ENCODE measurements at places on chromosomes 6 and 20.

GRCh38 chr20:48921883-48922820 lies 641 bp downstream of the ARFGEF2 start:
- DNase-seq, result peak; percentile 52

DNA sequence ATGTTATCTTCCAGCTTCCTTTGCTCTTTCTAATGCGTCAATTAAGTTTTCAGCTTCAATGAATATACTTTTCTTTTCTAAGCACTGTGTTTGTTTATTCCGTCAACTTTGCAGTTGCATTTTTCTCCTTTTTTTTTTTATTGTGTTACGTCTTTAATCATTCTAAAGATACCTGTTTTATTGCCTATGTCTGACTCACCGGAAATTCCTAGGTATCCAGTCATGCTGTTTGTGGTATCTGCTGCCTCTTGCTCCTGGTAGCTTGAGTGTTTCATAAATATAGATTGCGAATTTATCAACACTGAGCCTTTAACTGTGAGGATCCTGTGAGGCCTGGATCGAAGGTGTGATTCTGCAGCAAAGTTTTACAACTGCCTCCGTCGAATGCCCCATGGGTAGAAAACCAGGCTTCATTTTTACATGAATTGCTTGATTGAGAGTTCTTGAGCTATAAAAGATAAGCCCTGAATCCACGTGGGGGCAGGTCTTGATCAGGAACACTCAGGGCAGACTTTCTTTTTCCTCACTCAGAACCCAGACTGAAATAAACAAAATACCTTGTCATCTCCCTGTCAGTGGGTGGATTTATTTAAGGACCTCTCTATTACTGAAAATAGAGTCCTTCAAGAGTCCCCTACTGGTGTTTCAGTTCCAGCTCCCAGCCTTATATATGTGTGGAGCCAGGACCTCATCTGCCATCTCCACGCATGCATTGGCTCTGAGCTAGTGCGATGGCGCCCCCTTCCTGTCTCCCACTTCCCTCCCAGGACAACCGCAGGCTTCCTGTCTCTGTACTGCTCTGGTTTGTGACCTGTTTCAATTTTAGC lies 60.1 kb upstream of the LRRC1 start:
- peak; percentile 79 for DNase-seq

GRCh38 chr20:3734111-3734843 lies 1.8 kb downstream of the HSPA12B start:
- DNase-seq, result no peak

GRCh38 chr6:93391965-93392364 lies 27.4 kb downstream of the EPHA7 start:
- no peak for DNase-seq

GRCh38 chr6:145948328-145948727 lies 15.8 kb downstream of the SHPRH start:
- DNase-seq, result peak; percentile 34

DNA sequence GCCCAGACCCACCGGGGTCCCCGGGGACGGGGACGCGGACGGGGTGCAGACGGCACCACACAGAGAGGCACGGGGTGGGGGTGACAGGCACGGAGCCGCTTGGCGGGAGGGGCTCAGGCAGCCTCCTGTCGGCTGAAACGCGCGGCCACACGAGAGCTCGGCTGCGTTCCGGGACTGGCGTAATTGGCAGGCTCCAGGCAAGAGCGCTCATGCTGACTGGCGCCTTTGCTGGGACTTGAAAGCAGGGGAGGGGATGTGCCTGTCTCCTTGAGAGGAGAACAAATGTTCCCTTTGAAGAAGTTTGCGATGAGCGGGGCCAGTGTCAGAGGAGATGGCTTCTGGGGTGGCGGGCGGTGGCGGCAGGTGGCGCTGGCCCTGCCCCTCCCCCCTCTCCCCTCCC lies 25.8 kb downstream of the BHLHE23 start:
- peak; percentile 6 for DNase-seq

GRCh38 chr6:33622456-33623431 lies 1.6 kb downstream of the ITPR3 start:
- no peak for DNase-seq

DNA sequence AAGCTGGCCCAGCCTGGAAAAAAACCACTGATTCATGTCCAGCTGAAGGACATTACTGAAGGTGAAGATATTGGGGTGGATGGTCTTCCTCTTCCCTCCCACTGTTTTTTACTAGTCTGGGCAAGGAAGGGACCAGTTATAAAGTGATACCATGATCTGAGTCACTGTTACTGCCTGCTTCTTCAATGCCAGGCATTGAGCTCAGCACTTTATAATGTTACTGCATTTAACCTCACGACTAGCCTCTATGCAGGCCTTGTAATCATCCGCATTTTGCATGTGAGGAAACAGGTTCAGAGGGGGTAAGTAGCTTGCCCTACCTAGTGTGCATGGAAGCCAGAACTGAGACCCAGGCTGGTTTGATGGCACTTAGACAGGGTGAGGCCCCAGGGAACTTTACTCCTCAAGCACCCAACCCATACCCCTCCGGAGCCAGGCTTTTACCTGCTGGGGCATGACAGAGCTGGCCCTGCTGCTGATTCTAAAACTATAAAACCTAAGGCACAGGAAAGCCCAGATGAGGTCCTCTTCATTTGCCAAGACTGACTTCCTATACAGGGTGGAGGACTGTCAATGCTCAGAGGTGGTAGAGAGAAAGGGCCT lies 11.0 kb upstream of the KCNK5 start:
- no peak for DNase-seq

DNA sequence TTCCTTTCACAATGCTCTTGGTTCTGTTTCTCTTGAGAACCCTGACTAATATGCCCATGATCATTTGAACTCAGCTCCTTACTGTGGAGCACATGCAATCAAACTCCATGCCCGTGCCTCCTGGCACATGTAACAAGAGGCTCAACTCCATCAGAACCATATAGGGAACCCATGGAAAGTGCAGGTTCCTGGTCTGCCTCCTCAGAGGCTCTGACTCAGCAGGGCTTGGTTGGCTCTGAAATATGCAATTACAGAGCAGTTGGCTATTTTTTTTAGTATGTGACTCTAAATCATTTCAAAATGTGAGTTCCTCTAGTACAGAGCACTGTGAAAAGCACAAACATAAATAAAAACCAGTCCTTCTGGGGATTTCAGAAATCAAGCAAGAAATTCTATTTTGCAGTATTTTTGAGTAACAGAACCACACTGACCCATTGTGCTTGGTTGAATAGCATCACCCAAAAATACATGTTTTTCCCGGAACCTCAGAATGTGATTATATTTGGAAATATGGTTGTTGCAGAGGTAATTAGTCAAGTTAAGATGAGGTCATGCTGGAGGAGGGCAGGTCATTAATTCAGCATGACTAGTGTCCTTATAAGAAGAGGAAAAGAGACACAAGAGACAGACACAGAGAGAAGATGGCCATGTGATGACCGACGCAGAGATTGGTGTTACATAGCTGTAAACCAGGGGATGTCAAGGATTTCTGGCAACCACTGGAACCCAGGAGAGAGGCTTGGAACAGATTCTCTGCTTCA lies 13.2 kb upstream of the MAP3K4 start:
- DNase-seq, result peak; percentile 88

- no peak for DNase-seq
These were observed 600.5 kb upstream of the GJE1 start for GRCh38 chr6:141532211-141532610.

- DNase-seq, result no peak
These were observed 53.9 kb downstream of the GTF2H5 start for GRCh38 chr6:158222066-158222465.

DNA sequence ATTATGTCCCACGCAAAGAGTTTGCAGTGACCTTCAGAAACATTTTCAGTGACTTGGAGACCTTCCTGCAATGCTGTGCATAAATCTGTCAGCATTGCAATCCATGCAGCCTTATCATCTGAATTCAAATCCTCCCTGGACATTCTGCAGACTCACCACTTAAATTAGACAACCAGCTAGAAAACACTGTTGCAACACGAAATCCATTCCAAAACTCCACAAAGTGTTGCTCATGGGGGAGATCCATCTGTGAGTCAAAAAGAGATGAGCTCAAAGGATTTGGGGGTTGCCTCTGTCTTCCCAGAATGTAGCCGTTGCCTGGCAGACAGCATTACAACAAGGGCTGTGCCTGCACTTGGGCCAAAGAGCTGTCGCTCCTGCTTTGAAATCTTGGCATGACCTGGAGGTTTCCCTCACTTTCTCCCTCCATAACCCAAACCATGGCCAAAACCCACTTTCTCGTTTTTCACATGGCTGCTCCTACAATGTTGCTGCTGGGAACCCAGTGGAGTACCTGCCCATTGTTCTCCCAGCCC lies 163.5 kb upstream of the CDYL start:
- DNase-seq, result peak; percentile 95

DNA sequence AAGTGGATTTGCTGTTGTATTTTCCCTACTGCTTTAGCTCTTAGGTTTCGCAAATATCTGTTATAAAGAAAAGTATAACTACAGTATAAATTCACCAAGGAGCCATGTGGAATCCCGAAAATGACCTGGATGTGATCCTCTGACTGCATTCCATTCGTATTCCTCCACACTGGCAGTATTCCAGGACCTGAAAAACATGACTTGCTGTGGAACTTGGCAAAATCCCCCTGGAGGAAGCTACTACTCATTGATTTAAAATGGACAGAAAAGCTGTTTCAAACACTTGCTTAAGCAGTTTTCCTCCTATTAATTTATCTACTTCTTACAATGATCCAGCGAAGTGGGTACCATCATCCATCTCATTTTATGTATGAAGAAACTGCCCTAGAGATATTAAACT lies 13.3 kb upstream of the ENPP5 start:
- peak; percentile 93 for DNase-seq

GRCh38 chr6:36724514-36725390 lies 27.1 kb downstream of the RAB44 start:
- DNase-seq, result peak; percentile 59

DNA sequence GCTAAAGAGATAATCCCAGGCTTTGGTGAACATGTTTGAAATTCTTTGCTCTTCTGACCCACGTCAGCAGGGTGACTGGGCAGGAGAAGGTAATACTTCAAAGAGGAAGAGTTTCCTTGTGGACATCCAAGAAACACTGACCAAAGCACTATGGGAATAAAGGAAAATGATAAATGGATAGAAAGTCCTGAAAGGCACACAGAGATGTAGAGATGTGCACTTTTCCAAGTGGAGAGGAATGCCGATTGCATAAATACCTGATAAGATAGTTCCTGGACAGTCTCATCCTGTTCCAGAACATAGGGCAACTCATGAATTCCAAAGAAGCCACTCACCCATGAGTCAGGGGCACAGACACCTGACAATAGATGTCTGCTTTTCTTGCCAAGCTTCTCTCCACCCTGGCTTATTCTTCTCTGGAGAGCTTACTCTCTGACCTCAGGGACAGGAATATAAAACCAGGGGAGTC lies 191.3 kb upstream of the FOXA2 start:
- no peak for DNase-seq

DNA sequence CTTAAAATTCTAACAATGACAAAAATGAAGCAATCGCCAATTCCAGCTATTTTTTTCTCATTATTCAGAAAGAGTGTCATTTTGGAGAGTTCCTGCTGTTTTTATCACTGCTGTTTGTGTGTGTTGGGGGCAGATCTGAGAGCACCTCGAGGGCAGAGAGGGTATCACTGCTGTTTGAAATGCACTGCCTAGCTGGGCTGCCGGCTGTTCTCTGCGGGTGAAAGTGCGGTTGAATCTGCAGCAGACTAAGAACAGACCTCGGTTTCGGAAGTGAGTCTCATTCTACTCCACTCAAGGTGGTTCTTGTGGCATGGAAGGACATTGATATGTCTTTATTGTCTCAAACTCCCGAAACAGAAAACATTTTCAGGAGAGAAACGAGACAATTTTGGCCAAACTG lies 18.3 kb downstream of the INSM1 start:
- no peak for DNase-seq

DNA sequence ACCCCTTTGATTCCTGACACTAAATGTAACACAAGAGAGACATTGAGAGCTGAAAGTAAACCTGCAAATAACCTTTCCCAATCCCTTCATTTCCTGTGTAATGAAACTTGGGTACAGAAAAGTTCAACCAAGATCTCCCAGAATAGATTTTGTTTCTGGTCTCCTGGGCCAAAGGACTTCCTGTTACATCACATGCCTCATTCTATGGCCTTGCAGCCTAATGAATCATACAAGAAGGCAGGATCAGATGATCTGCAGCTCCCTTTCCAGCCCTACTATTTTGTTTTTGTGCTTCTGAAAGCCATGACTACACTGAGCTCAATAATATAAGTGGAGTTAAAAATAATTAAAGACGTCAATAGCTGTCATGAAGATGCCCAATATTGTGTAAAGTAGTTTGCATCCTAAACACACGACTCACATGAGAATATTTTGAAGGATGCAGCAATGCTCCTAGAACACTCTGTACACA lies 73.4 kb upstream of the NOX3 start:
- peak; percentile 90 for DNase-seq

DNA sequence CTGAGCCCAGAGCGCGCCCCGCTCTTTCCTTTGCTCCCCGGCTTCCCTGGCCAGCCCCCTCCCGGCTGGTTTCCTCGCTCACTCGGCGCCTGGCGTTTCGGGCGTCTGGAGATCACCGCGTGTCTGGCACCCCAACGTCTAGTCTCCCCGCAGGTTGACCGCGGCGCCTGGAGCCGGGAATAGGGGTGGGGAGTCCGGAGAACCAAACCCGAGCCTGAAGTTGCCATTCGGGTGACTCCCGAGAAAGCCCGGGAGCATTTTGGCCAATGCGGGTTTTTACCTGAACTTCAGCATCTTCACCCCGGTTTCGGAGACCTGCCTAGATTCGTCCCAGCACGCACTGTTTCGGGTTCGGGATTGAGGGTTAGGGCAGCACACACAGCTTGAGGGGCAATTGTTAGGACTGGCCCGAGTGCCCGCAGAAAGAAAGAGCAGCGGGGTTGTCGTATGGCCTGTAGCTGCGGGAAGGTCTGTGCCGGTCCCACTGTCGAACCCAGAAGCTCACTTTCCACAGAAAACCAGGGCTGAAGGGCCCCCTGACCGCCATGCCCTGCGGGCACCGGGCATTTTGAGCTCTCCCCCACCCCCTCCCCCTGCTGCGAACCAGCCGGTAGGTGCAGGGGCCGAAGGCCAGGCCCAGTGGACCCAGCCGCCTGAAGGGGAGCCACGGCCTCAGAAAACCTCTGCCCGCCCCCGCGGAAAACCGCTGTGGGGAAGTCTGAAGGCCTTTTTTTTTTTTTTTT lies 2.1 kb downstream of the FOXP4 start:
- no peak for DNase-seq

GRCh38 chr20:12068121-12068520 lies 150.4 kb downstream of the BTBD3 start:
- peak; percentile 80 for DNase-seq

- DNase-seq, result no peak
These were observed 60.5 kb upstream of the SLCO4A1 start for GRCh38 chr20:62581806-62582205.

DNA sequence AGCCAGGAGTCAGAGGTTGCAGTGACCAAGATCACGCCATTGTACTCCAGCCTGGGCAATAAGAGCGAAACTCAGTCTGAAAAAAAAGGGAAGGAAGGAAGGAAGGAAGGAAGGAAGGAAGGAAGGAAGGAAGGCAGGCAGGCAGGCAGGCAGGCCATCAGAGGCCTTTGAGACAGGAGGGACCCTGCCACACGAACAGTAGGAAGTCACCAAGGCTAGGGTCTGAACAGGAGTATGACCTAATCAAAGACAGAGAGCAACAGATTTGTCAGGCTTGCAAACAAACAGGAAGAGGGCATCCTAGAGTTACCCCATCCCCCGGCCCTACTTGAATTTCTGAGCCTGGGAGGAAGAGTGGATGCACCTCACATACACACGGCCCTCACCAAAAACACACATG lies 67.1 kb downstream of the FGD2 start:
- DNase-seq, result no peak

- DNase-seq, result no peak
These were observed 545.4 kb downstream of the EYS start for GRCh38 chr6:65161661-65162060.
